Stimulated activated CD4-positive, alpha-beta T cell treated with anti-CD3 and anti-CD28 coated beads, Interleukin-12 subunit alpha, Interleukin-12 subunit beta, amount 100 ng/mL, for 24 hours (primary cell): ENCODE measurements at places on chromosomes 4 and X.

DNA sequence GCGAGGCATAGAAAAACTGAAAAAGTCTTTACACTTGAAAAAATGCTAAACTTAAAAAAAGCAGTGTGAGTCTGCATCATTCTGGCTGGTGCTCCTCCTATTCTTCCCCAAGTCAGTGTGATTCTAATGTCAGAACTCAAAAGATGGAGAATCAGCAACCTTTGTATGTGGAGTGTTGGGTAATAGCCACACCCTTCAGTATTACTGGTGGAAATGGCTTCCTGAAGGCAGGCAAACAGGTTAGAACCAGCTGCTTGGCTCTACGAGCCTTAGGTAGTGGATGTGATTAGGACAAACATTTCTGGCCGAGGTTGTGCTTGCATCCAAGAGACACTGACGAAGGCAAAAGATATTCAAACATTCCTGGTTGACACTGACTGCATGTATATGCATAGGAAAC, 353.4 kb upstream of the TACR3 start:
- no peak for DNase-seq

- DNase-seq, result no peak
Measured at GRCh38 chr4:106694232-106694631, 325.7 kb upstream of the GIMD1 start.

- DNase-seq, result no peak
Measured at GRCh38 chrX:46184749-46185148, 360.5 kb downstream of the ZNF674 start.

DNA sequence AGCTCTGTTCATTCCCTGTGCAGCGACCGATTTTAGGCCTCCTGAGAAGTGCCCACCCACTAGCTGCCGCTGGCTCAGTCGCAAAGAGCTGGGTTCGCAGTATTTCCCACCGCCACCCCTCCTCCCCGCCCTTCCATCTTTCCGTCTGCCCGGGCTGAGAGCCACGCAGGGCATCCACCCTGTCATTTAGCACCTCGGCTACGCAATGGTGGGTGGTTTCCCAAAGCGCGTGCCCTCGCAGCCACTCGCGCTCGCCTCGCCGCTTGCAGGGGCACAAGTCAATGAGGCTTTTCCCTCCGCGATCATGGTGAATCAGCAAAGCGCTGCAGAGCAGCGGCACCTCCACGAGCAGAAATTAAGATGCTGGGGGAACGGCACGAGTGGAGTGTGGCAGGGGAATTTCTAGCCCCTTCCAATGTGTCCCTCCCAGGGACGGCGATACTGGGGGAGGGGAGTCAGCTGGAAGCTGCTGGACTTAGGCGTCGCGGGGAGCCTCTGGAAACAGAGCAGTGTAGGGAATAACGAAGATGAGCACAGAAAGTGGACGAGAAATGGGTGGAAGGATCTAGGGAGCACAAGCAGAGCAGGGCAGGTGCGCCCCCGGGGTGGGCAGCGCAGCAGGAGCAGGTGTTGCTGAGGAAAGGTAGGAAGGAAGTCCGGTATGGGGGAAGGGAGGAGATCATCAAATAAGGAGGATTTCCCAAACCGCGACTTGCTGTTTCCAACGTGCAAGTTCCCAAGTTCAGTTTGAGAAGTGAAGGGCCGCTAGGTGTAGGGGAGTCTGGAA, 2.4 kb upstream of the PTCHD1 start:
- no peak for DNase-seq
